ENCODE measurements at places on chromosomes 11 and 22. TPM values are rescaled to one million over a fixed set of nuclear protein-coding genes. Genes with fewer than 3 reads are reported as not detected.

The MRPL49 gene
- total RNA-seq = 19.5 TPM

GRCh38 chr22:39714321-39714720, 143.8 kb downstream of the CACNA1I start:
- DNase-seq = no peak

- no peak for DNase-seq
Observed at GRCh38 chr11:128857341-128857740, 9.8 kb downstream of the KCNJ1 start.

GRCh38 chr22:37457093-37457893, 28.9 kb downstream of the MFNG start:
- peak; percentile 28 for DNase-seq

- DNase-seq = no peak
Observed at GRCh38 chr11:67494371-67495233, 10.6 kb downstream of the PITPNM1 start.

- peak; percentile 66 for DNase-seq
Observed at GRCh38 chr11:11979488-11980117, 28.8 kb downstream of the DKK3 start.

DNA sequence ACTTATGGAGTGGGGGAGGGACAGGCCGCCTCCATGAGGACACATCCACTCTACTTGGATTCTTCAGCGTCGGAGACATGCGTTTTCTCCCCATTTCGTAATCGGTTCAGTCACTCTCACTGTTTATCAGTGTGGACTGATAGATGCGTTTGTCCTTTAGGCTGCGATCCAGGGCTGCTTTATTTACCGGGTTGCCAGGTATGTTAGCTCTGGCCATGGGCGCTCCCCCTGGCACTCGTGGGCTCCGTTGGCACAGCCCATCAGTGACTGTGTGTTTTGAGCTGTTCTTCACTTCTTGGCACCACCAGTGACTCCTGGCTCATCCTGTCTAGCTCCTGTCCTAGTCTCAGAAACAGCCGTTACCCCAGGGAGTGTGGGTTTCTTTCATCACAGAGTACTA, 1203.3 kb downstream of the BRD1 start:
- no peak for DNase-seq

The ABCG4 gene
- 0.96 TPM for total RNA-seq

DNA sequence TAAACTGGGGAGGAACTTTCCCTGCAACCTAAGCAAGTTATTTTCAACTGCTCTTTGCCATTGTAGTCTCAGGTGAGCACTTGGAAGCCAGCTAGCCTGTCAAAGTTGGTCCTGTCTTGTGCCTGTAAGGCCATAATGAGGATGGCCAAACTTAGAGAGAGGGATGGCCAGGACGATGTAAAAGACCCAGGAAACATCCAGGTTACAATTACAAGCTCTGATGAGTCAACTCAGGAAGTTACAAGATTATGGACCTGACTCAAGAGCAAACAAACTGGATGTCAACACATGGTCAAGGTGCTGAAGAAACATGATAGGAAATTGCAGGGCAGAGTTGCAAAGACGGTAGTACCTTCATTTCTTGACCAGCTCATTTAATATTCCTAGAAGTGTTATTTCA, 1.6 kb downstream of the GTPBP1 start:
- DNase-seq = no peak

DNA sequence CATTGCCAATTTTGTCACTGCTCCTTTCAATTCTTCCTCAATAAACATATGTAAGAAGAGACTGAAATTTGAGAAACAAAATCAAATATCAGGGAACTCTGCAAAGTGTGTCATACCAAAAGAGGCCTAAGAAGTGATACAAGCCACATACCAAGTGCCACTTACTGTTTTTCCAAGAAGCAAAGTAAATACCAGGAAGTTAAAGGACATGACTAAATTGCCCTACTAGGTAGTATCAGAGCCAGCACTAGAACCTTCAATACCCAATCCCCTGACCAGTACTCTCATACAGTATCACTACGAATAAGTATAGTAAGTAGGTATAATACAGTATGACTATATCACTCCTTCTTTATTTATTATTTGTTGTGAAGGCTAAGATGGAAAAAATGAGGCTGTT, 13.6 kb downstream of the MAML2 start:
- DNase-seq = no peak

GRCh38 chr11:19225123-19225522, 15.6 kb downstream of the E2F8 start:
- DNase-seq = no peak

DNA sequence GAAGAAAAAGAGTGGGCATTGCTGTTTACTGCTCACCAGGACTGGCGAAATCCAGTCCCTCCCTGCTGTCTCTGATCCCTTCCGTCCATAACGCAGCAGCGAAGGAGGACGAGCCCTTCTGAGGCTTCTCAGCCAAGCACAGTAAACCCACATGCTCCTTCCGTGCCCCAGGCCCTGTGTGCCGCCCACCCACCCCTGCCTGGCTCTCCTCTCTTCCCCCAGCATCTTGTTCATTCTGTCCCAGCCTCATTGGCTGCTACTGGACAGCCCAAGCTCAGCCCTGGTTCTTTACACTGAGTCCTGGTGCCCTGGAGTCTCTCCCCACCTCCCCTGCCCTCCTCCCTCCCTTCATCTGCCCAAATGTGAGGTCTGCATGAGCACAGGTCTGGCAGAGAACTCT, 559.7 kb downstream of the BRD1 start:
- no peak for DNase-seq

DNA sequence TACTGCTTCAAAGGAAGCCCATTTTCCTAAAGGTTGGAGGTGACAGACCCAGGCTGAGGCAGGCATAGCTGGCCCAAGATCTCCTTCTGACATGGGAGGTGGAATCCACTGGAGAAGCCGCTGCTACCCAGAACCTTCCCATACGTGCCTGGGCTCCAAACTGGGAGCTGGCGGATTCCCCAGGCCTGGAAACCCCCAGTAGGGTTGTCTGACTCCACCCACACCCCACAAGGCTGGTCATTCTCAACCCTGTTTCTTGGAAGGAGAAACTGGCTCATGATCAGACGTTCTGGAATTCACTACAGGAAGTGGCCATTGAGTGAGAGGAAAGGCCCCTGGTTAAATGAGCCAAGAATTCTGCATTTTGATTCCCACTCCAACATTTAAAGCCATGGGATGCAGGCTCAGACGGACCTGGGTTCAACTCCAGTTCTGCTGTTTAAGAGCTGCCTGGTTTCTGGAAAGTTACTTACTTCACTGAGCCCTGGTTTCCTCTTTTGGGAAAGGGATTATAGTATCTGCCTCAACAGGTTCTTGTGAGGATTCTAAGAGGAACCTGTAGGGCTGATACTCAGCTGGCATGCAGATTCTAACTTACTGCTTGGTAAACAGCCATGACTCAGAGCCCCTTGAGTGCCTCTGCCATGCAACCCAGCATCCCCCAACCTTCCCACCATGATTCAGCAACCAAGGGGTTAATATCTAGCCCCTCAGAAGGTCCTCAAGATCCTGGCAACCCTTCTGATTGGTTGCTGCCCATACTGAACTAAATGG, 19.4 kb upstream of the TSKU start:
- peak; percentile 87 for DNase-seq

The FBLN1 gene
- 248 TPM for total RNA-seq

GRCh38 chr11:62593434-62594044, 2.2 kb upstream of the TUT1 start:
- DNase-seq = peak; percentile 71

- DNase-seq = no peak
Observed at GRCh38 chr11:130831976-130832375, 84.3 kb downstream of the SNX19 start.

GRCh38 chr11:72234920-72235319, 9.1 kb downstream of the PHOX2A start:
- DNase-seq = no peak
